ENCODE measurements at places on chromosomes 1 and 21.

DNA sequence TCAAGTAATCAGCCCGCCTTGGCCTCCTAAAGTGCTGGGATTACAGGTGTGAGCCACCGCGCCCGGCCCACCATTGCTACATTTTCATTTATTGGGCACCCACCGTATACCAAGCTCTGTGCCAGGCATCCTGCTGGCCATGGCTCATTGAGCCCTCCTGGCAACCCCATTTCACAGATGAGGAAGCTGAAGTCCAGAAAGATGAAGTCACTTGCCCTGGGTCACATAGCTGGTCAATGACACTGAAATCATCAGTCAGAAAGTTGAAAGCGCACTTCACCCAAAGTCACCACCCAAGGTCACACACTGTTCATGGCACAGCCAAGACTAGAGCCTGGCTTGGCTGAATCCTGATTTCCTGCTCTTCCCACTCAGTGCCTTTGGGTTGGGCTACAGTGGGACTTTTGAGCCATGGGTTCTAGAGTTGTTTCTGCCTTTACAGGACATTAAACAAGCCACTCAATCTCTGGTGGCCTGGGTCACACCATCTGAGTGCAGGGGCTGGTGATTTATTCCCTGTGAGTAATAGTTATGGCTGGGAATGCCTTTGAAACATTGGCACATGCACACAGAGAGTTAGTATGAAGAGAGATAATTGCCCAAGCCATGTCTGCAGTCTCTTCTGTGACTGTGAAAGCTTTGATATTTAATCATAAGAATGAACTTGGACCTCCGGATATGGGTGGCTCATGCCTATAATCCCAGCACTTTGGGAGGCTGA, 16.0 kb upstream of the ARHGEF10L start:
- no peak for DNase-seq

- DNase-seq = no peak
Measured at GRCh38 chr1:52786148-52786547, 56.4 kb upstream of the ZYG11A start.

GRCh38 chr1:248906753-248907661, 972 bp downstream of the PGBD2 start:
- no peak for DNase-seq

DNA sequence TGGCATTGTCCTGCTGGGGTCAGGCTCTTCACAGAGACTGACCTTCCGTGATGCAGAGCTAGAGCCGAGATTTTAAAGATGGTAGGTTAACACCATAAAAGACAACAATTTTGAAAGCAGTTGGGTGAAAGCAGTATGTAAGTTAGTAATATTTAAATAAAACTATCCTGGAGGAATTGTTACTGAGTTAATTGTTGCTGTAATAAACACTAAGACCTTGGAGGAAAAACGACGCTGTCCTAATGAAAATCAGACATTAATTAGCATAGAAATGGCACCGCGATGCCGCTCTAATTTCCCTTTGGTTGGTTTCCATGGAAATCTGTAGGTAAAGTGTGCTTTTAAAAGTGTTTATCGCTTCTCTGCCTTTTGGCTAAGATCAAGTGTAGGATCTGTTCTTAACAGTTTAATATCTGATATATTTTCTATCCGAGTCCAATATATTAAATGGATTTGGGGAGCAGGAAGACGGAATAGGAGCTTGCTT, 745 bp upstream of the ANP32E start:
- no peak for DNase-seq

DNA sequence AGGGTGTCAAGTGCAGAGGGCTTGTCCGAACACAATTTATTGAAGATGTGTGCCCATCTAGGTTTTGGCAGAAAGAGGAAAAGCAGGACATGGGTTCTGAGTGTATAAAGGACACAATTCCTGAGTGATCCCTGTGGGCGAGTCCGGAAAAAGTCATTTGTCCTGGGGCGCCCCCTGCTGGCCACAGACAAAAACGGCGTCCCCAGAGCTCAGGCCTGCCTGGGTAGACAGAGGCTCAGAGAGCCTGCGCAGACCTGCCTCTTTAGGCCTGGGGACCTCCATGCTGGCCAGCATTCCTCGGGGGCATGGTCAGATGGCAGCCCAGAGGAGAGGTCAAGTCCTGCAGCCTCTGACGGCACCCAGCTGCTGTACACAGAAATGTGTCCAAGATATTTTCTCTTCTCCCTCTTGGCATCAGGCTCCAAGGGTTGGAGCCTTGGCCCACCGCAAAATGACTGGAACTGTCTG, 65.5 kb upstream of the LRP8 start:
- peak; percentile 64 for DNase-seq

DNA sequence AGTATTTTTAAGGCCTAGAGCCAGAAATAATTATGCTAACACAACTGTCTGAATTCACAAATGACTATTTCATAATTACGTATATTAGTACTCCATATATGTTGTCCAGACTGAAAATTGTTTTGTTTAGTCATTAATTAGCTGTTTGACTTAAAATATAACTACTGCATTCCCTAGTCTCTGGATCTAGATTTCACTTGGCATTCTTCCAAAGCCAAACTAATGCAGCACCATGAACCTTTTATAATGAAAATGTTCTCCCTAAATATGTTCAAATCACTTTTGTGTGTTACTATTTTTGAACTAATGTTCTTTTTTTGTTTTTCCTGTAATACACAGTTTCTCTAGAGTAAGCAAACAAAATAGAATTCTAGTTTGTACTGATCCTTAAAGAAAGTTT, 46.1 kb downstream of the CAMTA1 start:
- DNase-seq = no peak

GRCh38 chr1:60636946-60637345, 445.4 kb upstream of the NFIA start:
- no peak for DNase-seq

DNA sequence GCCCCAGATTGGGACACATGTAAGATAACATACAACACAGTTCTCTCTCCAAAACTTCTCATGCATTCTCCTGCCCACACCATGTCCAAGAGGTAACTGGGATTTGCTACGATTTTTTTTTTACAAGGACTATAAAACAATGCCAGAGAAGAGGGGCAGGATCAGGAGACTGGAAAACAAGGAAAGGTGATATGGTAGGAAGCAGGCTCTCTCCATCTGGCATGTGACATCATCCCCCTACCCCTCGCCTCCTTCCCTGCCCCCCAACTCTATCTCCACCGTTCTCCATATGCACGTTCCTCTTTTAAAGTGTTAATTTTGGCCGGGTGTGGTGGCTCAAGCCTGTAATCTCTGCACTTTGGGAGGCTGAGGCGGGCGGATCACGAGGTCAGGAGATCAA, 20.7 kb downstream of the OLIG2 start:
- no peak for DNase-seq

GRCh38 chr1:29390491-29391361, 154.4 kb downstream of the PTPRU start:
- no peak for DNase-seq

- no peak for DNase-seq
Measured at GRCh38 chr1:93296555-93297154, 49.1 kb upstream of the DR1 start.

- DNase-seq = no peak
Measured at GRCh38 chr1:213983493-213984386, 4.0 kb upstream of the PROX1 start.

DNA sequence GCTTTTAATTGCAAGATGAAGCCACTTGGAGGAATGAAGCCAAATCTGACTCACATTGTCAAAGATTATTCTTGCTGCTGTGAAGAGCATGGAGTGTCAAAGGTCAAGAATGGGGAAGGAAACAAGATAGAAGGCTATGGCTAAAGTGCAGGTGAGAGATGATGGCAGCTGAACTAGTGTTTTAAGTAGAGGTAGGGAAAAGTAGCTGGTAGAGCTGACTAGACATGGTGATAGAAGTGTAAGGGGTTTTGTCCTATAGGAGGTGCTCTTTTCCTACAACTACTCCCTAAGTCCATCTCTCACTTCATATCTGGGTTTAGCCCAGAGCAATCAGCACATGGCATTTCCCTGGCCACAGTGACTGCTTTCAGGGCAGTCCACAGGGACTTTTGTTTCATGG, 11.8 kb downstream of the UBE2T start:
- no peak for DNase-seq

DNA sequence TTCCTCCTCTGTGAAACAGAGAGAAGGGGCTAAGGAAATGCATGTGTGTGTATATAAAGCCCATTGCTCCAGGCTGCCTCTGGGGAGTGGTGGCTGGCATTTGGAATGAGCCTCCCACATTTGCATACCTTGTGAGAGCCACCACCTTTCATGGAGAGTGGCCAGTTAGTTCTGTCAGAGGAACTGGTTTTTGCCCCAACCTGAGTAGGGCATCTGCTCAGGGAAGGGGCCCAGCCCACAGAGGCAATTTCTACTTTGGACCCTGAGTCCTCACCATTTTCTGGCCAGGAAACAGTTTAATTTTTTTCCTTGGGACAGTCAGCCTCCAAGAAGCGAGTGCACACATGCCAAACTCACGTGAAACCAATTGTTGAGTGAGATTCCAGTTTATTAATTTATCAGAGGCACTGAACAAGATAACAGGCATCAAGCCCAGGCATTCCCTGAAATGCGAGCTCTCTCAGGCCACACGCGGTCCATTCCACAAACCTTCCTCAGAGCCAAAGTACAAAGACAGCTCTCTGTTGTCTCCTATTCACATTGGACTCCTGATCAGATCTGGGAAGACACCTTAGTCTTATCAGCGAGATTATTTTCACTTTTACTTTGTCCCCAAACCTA, 1.0 kb upstream of the SLC6A9 start:
- DNase-seq = no peak

- no peak for DNase-seq
Measured at GRCh38 chr1:68954841-68955240, 458.0 kb upstream of the DEPDC1 start.

DNA sequence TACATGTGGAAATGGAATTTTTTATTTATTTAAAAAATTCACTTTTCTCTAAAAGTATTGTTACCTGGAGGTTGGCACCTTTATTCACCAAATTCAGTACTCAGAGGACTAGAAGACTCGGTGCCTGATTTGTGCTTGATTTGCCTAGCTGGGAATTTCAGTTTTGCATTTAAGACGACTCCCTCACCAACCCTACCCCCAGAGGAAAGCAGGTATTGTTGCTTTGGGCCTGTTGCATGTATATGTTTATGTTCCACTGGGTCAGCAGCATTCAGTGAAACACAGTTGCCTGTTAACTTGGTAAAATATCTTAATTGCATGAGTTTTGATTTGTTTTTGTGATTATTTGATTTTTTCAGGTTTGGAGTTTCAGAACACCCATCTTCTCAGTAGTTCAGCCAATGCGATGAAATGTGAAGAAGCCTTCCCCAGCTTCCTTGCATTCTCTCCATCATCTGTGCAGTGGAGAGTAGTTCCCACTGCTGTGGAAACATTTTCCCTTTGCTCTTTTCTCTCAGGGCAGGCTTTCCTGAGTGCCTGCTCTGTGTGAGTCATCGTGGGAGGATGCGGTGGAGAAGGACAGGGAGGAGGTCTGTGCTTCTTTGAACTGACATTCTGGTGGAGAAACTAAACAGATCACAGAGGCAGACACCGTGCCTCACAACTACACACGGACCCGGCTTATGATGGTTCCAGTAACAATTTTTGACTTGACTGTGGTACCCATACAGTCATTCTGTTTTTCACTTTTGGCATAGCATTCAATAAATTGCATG, 6.4 kb downstream of the ADARB1 start:
- no peak for DNase-seq

DNA sequence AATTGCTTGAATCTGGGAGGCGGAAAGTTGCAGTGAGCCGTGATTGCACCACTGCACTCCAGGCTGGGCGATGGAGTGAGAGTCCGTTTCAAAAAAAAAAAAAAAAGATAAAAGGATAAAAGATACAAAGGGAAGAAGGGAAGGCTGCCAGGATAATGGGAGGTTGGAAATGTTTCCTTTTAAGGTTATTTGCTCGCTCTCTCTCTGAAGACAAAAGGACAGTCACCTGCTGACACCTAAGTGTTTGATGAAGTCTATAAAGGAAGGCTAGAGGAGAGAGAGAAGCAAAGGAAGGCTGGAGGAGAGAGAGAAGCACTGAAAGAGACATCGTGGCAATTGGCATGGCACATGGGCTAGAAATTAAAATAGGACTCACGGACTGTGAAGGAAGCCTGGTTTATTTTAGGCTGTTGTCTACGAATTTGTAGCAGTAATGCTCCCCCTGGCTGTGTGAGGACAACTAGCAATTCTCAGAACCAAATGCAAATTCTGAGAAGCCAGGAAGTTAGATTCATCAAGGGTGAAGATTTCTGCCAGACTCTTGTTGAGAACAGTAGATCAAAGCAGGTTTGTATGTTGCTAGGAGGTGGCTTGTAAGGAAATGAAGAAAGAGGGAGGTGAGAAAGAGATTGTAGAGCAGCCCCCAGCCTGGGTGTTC, 154.2 kb downstream of the ZP4 start:
- DNase-seq = no peak

GRCh38 chr21:41112740-41113692, 54.9 kb upstream of the BACE2 start:
- no peak for DNase-seq

DNA sequence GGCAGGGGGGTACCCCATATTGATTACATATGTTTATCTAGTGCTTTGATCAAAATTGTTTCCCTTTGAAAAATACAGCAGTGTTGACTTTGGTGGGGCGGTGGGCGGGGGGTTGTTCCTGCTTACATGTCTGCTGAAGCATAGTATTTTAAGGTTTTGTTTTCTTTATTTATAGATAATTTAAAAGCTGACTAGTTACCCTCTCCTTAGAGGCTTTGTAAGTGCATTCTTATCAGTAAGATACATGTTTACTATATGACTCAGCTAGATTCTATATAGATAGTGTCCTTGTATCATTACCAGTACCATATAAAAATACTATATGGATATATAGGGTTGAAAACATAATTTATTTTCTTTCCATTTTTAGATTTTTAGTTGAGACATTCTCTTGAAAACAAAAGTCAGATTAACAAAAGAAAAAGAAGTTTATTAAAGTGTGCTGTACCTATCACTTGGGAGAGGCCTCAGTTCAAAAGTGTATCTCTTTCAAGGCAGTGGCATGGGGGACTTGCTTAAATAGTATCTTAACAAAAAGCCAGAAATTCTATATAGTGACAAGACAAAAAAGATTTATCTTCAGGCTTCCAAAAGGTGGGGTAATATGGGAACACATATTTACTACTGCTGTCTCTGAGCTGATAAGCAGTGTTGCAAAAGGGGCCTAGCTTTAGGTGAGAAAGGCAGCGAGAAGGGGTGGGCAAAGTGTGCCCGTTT, 79.0 kb downstream of the HS2ST1 start:
- peak; percentile 15 for DNase-seq

DNA sequence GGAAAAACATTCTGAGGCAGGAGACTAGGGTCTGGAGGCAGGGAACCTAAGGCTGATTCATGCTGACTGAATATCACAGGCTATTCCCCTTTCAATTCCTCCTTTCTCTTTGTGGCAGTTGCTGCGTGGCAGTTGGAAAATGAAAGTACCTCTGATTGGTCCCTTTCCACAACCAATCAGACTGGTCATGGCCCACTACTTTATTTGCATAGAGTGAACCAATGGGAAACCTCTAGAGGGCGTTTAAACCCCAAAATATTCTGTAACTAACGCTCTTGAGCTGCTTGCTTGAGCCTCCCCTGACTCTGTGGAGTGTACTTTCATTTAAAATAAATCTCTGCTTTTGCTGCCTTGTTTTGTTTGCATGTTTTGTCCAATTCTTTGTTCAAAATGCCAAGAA, 27.7 kb upstream of the VN1R5 start:
- no peak for DNase-seq

GRCh38 chr1:63807046-63807445, 33.2 kb downstream of the ROR1 start:
- DNase-seq = no peak
